ENCODE measurements at places on chromosomes 7 and 10. TPM values are rescaled to one million over a fixed set of nuclear protein-coding genes. Genes with fewer than 3 reads are reported as not detected.

DNA sequence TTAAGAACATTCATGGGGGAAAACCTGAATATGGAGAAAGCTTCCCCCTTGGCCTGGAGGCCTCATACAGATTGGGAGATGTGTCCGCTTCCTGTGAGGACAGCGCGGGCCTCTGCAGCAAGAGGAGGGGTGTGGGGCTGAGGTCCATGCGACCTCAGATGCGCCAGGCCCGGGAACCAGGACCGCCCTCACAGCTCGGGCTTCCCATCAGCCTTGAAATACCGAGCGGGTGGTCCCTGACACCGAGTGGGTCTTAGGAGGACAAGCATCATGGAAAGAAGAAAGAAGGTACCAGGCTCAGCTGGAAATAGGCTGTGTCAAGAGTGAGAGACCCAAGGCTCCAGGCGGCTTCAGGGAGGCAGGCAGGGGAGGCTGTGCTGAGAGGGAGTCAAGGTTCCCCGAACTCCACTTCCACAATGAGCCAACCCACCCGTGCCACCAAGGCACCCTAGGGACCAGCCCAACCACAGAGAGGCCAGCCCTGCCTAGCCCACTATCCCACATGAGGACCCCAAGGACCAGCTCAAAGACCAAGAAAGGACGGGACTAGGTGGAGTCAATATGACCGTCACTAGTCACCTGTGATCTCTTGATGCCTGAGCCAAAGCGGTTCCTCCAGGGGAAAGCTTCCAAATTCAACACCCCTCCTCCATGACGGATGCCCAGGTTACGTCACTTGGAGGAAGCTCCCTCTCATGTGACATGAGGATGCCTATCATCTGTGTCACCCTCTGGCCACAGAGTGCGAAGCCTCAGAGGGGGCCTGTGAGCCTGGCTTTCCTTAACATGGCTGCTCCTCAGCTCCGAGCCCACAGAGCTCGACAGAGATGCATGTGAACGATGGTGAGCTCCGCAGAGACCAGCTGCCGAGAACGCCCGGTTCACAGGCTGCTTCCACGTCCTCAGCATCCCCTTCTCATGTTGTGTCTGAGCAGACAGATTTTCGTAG, 103.7 kb downstream of the TCERG1L start:
- DNase-seq = no peak

GRCh38 chr10:48670978-48671913, 13.4 kb upstream of the WDFY4 start:
- no peak for DNase-seq

- DNase-seq = no peak
These were observed 229.9 kb downstream of the RPS24 start for GRCh38 chr10:78263521-78263988.

- DNase-seq = no peak
These were observed 195.0 kb downstream of the DNAJC1 start for GRCh38 chr10:21808550-21808949.

The BICC1 gene
- 6.2 TPM for polyA plus RNA-seq

The ITPRID1 gene
- polyA plus RNA-seq = 0.25 TPM

The EPHB6 gene
- polyA plus RNA-seq = 6.8 TPM

- no peak for DNase-seq
These were observed 31.2 kb downstream of the LDB3 start for GRCh38 chr10:86699541-86699940.

The PPA1 gene
- polyA plus RNA-seq = 137 TPM

- no peak for DNase-seq
These were observed 32.4 kb downstream of the CTNNA3 start for GRCh38 chr10:67663449-67664087.

- peak; percentile 38 for DNase-seq
These were observed 2.8 kb downstream of the AP1S1 start for GRCh38 chr7:101156866-101157589.

- DNase-seq = no peak
These were observed 52.9 kb downstream of the ZNF467 start for GRCh38 chr7:149720372-149721083.

The DLD gene
- polyA plus RNA-seq = 100 TPM

Measured in large intestine (tissue), 12 donors.